Adrenal gland (tissue), 19 donors: ENCODE measurements at places on chromosomes 12 and 14.

DNA sequence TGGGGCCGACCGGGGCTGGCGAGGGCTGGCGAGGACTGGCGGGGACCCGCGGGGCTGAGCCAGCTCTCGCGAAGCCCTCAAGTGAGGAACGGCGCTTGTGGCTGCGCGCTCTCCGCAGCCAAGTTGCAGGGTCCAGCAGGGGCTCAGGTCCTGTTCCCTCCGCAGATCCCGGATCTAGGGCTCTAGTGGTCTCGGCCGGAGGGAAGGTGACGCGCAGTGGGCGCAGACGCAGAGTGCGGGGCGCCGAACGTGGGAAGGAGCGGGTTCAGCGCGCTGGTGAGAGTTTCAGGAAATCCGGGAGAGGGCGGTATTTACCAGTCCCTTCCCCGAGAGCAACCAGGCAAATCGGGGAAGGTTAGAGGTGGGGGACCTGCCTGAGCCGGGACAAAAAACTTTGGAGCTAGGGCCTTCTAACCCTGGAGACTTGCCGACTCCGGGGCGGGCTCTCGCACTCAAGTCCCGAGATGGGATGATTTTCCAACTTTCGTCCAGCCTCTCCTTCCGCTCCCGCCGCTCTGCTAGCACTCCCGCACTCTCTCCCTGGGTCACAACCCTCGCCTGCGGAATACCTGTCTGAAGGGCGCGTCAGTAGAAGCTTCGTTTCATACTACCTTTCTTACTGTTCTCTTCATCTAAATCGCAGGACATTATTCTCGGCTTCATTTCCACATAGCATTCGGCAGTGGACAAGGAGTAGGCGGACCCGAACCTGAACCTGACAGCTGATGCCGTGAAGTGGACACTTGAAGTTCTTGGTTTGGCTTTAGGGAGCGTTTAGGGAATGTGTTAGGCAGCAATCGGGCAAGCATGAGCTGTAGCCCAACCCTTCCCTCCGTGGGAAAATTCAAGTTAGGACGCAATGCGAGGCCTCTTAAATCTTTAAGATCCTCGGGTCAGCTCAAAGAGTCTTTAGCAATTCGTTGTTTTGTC is 13.6 kb upstream of the PAX9 start:
- peaks cover 7% of the 10 kb centered on the region for H3K4me1 ChIP-seq
- H3K4me3 ChIP-seq: peak overlapping the region; percentile 27
- H3K36me3 ChIP-seq: no peaks in the 10 kb centered on the region
- H3K27ac ChIP-seq: no peak overlapping the region

GRCh38 chr14:90407230-90407629 is 10.4 kb downstream of the CALM1 start:
- H3K4me3 ChIP-seq: no peak overlapping the region
- no peak overlapping the region for H3K27ac ChIP-seq
- no peaks in the 10 kb centered on the region for H3K27me3 ChIP-seq
- H3K36me3 ChIP-seq: no peaks in the 10 kb centered on the region

DNA sequence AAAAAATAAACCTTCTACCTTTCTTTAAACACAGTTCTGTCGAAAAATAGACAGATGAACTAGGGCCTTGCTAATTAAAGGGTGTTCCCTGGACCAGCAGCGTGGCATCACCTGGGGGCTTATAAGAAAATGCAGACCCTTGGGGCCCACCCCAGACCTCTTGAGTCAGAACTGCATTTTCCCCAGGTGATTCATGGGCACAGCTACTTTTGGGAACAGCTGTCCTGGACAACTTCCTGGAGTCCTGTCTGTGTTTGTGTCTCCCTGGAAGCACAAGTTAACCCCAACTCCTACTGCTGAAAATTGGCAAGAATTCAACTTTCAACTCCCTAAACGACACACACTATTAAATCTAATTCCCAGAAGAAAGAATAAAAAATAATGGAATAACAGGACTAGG is 17.8 kb downstream of the FBLN5 start:
- no peaks in the 10 kb centered on the region for H3K36me3 ChIP-seq
- H3K4me1 ChIP-seq: no peaks in the 10 kb centered on the region
- H3K27me3 ChIP-seq: no peaks in the 10 kb centered on the region
- no peak overlapping the region for H3K4me3 ChIP-seq
- DNase-seq: no peak

DNA sequence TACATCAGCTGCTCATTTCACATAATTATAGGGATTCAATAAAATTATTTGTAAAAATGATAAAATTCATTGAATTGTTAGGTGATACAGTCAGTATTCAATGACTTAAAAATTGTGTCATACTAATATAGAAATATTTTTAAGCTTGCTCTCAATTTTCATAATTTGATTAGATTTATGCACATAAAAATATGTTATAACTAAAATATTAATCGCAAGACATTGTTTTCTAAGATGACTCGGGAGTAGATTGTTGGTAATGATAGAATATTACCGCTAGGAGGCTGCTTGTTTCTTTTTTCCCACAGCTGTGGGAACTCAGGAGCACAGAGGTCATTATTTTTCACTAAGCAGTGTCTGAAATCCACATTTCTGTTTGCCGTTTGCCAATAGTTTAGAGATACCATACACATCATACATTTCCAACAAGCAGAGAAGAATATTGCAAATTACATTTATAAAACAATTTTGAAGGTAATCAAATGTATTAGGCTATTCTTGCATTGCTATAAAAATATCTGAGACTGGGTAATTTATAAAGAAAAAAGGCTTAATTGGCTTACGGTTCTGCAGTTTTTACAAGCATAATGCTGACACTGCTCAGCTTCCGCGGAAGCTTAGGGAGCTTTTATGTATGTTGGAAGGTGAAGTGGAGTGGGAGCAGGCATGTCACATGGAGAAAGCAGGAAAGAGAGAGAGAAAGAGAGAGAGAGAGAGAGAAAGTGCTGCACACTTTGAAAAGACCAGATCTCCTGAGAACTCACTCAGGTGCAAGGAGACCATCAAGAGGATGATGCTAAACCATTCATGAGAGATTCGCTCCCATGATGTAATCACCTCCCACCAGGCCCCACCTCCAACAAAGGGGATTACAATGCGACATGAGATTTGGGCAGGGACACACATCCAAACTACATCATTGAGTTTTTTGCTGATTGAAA is 9.2 kb downstream of the CD69 start:
- no peak for DNase-seq
- no peaks in the 10 kb centered on the region for H3K27me3 ChIP-seq
- H3K27ac ChIP-seq: no peak overlapping the region

GRCh38 chr12:41264281-41264680 is 76.2 kb downstream of the PDZRN4 start:
- no peaks in the 10 kb centered on the region for H3K36me3 ChIP-seq
- H3K4me1 ChIP-seq: no peaks in the 10 kb centered on the region
- H3K4me3 ChIP-seq: no peak overlapping the region

- peaks cover 32% of the 10 kb centered on the region for H3K36me3 ChIP-seq
- peaks cover 37% of the 10 kb centered on the region for H3K4me1 ChIP-seq
- no peaks in the 10 kb centered on the region for H3K27me3 ChIP-seq
- DNase-seq: no peak
- no peak overlapping the region for H3K4me3 ChIP-seq
These were observed 3.0 kb downstream of the NPFF start for GRCh38 chr12:53504004-53504920.

DNA sequence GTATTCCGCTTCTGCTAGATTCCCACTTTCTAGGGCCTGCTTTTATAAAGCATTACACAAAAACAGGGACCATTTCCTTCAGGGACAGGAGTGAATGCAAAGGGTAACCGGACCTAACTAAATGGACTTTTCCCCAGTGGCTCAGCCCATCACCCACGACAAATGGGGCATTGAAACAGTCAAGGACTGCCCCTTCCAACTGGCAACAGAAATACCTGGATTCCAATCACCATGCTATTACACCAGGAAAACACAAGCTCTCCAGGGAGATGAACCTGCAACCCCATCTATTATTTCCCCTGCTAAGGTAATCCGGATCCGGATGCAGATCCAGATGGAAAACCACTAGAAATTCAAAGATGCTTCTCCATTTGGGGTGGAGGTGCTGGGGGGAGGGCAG is 1.0 kb downstream of the MPHOSPH9 start:
- H3K27ac ChIP-seq: no peak overlapping the region
- H3K36me3 ChIP-seq: no peaks in the 10 kb centered on the region
- peaks cover 38% of the 10 kb centered on the region for H3K4me1 ChIP-seq
- H3K27me3 ChIP-seq: no peaks in the 10 kb centered on the region
- no peak for DNase-seq

- H3K4me3 ChIP-seq: no peak overlapping the region
- DNase-seq: no peak
- H3K27ac ChIP-seq: no peak overlapping the region
These were observed 65.2 kb upstream of the PDZRN4 start for GRCh38 chr12:41122894-41123293.

DNA sequence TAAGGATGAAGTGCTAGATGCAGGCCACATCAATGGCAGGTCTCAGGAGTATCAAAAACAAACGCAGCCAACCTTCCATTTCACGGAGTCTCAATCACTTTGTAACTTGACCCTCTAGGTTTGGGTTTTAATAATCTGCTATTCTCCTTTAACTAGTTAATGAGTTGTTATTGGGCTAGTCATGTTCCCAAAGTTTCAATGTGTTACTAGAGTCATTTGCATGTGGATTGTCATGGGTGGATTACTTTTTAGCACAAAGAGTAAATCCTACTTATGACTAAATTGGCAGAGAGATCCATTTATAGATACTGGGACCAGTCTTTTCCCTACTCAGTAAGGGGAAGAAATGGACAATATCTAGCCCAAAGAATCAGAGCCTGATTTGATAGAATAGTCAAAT is 151.0 kb downstream of the BCAT1 start:
- H3K4me1 ChIP-seq: no peaks in the 10 kb centered on the region
- H3K36me3 ChIP-seq: no peaks in the 10 kb centered on the region
- no peak overlapping the region for H3K27ac ChIP-seq

- peak overlapping the region; percentile 77 for H3K27ac ChIP-seq
- H3K27me3 ChIP-seq: no peaks in the 10 kb centered on the region
- peaks cover 12% of the 10 kb centered on the region for H3K36me3 ChIP-seq
- H3K4me1 ChIP-seq: peaks cover 26% of the 10 kb centered on the region
These were observed 2.3 kb upstream of the ADSS1 start for GRCh38 chr14:104721505-104722431.

DNA sequence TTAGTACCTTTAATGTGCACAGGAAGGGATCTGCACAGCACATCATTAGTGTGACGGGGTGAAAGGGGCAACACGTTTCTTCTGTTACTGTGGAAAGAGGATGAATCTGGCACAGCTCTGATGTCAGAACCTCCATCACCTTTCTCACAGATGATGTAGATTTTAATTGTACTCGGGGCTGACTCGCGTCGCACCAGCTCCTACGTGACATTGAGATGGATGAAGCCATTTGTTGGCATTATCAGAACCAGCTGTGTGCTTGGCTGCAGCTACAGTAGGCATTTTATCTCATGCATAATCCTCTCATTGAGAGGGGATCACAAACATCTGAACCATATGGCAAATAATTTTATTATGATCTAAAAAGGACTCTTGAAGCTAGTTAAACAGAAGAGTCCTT is 173.6 kb downstream of the PDZRN4 start:
- H3K4me1 ChIP-seq: no peaks in the 10 kb centered on the region
- H3K4me3 ChIP-seq: no peak overlapping the region
- no peak for DNase-seq
- no peaks in the 10 kb centered on the region for H3K27me3 ChIP-seq
- H3K27ac ChIP-seq: no peak overlapping the region
- H3K36me3 ChIP-seq: no peaks in the 10 kb centered on the region

- H3K27ac ChIP-seq: no peak overlapping the region
- H3K4me1 ChIP-seq: no peaks in the 10 kb centered on the region
- no peak for DNase-seq
- H3K36me3 ChIP-seq: no peaks in the 10 kb centered on the region
- no peak overlapping the region for H3K4me3 ChIP-seq
These were observed 456.9 kb upstream of the TMEM132C start for GRCh38 chr12:127810041-127810440.

DNA sequence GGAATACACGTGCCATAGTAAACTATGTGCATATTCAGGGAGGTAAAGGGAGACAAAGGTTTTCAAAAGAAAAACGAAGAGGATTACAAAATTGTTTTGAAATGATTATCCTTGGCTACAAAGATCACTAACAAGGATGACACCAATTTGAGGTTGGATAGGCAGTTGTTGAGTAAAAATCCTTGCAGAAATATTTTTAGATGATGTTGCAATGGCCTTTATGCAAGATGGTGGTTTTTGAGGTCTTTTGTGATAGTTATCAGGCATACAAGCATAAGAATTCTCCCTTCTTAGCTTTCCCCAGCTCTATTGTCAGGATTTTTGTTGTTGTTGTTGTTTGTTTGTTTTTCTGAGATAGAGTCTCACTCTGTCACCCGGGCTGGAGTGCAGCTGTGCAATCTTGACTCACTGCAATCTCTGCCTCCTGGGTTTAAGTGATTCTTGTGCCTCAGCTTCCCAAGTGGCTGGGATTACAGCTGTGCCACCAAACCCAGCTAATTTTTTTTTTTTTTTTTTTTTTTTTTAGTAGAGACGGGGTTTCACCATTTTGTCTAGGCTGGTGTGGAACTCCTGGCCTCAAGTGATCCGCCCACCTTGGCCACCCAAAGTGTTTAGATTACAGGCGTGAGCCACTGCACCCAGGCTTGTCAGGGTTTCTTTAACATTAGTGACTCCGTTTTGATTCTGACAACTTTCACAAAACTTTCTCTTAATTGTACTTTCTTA is 7.8 kb downstream of the RNASE1 start:
- no peak for DNase-seq
- no peak overlapping the region for H3K4me3 ChIP-seq
- H3K27ac ChIP-seq: no peak overlapping the region
- peaks cover 3% of the 10 kb centered on the region for H3K4me1 ChIP-seq
- no peaks in the 10 kb centered on the region for H3K27me3 ChIP-seq
- no peaks in the 10 kb centered on the region for H3K36me3 ChIP-seq

- H3K36me3 ChIP-seq: no peaks in the 10 kb centered on the region
- H3K4me1 ChIP-seq: no peaks in the 10 kb centered on the region
- no peak for DNase-seq
- H3K27me3 ChIP-seq: peaks cover 11% of the 10 kb centered on the region
- H3K4me3 ChIP-seq: no peak overlapping the region
These were observed 268.8 kb downstream of the ADGRD1 start for GRCh38 chr12:131222329-131223139.

- H3K27me3 ChIP-seq: no peaks in the 10 kb centered on the region
- no peak overlapping the region for H3K4me3 ChIP-seq
- no peaks in the 10 kb centered on the region for H3K36me3 ChIP-seq
- DNase-seq: no peak
These were observed 103.6 kb downstream of the DAAM1 start for GRCh38 chr14:59292028-59292427.

GRCh38 chr14:105439710-105440553 is 20.3 kb downstream of the MTA1 start:
- no peak overlapping the region for H3K27ac ChIP-seq
- H3K36me3 ChIP-seq: no peaks in the 10 kb centered on the region
- H3K27me3 ChIP-seq: no peaks in the 10 kb centered on the region
- H3K4me1 ChIP-seq: no peaks in the 10 kb centered on the region
- no peak overlapping the region for H3K4me3 ChIP-seq

- no peak overlapping the region for H3K4me3 ChIP-seq
- no peak for DNase-seq
- peaks cover 7% of the 10 kb centered on the region for H3K4me1 ChIP-seq
- no peaks in the 10 kb centered on the region for H3K27me3 ChIP-seq
- H3K27ac ChIP-seq: no peak overlapping the region
These were observed 60.3 kb downstream of the DACT1 start for GRCh38 chr14:58697930-58698642.

- no peak for DNase-seq
- H3K27me3 ChIP-seq: no peaks in the 10 kb centered on the region
- H3K27ac ChIP-seq: no peak overlapping the region
These were observed 31.5 kb upstream of the ANO6 start for GRCh38 chr12:45184147-45184963.
